ENCODE measurements at places on chromosomes 13 and 19.

- DNase-seq: no peak
Measured at GRCh38 chr19:14632286-14632685, 42.4 kb downstream of the ADGRE3 start.

GRCh38 chr13:48268019-48268418 is 35.0 kb downstream of the ITM2B start:
- no peak for DNase-seq

- DNase-seq: no peak
Measured at GRCh38 chr19:34255546-34255945, 1.2 kb downstream of the GARRE1 start.

GRCh38 chr13:46086985-46087384 is 17.8 kb downstream of the CPB2 start:
- no peak for DNase-seq

DNA sequence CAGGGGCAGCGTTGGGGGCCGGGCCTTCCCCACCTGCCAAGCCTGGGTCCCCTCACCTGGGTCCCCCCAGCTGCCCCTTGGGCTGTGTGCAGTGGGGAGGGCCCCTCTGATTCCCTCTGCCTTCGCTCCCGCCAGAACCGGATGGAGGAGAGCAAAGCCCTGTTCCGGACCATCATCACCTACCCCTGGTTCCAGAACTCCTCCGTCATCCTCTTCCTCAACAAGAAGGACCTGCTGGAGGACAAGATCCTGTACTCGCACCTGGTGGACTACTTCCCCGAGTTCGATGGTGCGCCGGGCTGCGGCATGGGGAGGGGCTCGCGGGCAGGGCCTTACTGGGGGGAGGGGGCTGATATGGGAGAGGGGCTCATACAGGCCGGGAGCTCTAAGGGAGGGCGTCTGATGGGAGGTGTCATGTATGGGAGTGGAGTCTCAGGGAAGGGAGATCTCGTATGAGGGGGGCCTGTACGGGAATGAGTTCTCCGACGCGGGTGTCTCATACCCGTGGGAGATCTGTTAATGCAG is 16.7 kb upstream of the GNA15 start:
- DNase-seq: no peak

DNA sequence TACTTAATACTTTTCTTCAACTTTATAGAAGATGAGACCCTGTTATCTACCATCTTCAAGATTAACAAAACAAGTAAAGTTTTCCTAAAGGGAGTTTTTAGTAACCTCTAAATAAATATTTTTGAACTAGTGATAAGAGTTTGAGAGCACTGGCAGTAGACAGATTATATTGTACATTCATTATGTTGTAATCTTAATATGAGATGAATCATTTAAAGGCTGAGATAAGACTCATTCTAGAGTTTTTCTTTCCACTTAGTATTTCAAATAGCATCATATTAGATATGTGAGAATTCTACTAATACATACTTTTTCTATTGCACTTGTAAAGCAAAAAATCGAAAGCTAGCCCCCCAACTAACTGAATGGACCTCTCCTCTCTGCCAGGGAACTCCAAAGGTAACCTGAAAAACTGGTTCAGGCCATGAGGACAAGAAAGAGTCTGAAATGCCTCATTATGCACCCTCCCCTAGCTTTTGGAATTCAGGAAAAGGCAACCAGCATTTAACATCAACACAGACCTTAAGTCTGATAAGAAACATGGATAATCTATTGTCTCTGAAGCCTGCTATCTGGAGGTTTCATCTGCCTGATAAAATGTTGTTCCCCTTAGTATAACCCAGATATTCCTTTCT is 875.4 kb upstream of the SLC10A2 start:
- DNase-seq: no peak

- no peak for DNase-seq
Measured at GRCh38 chr19:14161305-14161704, 24.9 kb upstream of the ASF1B start.

DNA sequence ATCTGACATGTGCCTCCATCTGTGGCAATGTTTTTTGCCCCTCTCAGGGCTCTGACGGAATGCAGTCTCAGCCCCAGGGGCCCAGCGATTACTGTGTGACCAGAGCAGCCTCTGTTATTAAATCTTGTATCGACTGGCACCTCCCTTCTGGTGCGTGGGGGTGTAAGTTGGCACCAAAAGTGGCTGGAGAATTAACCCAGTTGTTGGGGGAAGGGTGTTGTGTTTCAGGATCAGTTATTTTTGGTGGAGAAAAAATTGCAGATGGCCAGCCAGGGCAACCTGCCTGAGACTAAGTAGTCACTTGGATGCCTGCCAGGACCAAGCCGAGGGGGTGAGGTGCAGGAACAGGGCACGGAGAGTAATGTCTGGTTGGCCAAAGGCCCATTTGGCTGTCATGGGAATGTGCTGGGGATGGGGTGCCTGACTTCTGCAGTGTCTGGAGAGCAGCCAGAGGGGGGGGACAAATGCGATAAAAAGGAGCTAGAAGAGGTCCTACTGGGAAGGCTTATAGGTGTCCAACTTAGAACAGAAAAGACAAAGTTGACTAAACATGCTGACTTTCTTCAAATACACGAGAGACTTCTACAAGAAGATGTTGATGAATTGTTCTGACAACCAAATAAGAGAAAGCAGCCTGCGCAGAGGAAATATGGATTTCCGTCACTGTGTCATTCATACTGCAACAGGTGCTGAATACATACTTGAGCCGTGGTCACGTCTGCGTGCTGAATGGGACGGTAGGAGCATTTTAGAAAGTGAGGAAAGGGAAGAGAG is 69.8 kb downstream of the SIAH3 start:
- no peak for DNase-seq

DNA sequence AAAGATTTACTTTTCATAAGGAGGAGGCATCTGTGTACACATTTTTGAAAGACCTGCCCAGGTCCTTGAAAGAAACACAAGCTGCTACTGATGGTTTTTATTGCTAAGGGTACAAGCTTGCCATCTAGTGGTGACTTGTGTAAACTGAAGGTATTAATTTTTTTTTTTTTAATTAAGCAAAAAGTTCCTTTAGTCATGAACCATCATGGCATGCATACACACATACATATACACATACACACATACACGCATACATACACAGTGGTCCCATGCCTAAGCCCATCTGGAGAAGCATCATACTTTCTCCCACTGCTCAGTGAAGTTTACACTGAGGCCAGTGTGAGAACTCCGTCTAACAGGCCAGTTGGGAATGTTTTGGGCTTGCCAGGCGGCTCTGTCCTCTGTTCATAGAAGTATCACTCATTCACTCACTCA is 312.5 kb downstream of the DCLK1 start:
- no peak for DNase-seq

DNA sequence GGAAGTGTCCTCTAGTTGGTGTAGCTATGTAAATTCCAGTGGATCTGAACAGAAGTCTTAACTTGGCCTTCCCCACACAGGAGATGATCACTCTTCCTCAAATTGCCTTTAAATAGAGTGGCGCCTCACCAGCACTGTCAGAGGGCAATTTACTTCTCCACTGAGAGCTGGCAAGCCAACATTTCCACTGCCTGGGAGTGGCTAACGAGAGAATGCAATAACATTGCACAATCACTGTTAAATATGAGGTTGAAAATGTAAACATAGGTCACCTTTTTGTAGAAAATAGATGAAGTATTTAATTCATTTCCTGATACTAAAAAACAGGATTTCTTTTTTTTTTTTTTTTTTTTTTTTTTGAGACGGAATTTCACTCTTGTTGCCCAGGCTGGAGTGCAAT is 55.4 kb upstream of the UBL3 start:
- peak; percentile 60 for DNase-seq

DNA sequence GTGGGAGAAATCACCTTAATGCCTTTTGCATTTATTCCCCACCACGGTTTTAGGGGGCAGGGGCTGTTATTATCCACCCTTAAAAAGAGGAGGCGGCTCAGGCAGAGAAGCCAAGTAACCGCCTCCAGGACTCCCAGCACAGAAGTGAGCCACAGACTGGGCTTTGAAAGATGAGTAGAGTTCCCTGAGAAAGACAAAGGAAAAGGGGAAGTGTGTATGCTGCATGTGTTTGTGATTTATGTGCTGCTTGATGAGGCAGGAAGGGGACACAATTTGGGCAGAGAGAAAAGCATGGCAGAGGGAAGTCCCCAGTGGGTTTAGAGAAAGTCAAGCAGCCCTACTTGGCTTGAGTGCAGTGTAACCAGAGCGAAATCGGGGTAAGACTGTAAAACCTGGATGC is 85.0 kb downstream of the DOCK9 start:
- no peak for DNase-seq

DNA sequence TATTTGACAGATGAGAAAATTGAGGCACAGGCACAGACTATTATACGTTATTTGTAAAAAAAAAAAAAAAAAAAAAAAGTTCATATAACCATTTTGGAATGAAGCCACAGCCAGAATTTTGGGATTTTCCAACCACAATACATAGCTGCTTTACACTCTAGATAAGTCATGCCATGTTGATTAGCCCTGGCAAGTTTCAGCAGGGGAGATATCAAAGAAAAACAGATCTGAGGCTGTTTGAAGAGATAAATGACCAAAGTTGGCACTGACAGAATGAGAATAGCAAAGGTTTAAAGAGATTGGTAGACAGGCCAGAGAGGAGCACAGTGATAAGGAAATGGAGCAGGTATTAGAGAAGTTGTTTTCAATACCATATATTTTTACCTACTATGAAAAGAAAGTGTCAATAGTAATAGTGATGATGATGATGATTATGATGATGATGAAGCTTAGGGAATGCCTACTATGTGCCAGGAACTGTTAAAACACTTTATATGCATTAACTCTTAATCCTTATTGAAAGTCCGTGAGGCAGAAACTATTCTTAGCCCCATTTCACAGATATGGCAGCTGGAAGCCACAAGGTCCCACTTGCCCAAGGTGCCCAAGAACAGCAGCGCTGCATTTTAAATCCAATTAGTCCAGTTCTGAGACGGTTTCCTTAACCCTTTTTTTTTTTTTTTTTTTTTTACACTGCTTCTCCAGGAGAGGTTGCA is 105.5 kb downstream of the MBNL2 start:
- DNase-seq: no peak

- no peak for DNase-seq
Measured at GRCh38 chr13:65454403-65454802, 1775.7 kb downstream of the PCDH9 start.

DNA sequence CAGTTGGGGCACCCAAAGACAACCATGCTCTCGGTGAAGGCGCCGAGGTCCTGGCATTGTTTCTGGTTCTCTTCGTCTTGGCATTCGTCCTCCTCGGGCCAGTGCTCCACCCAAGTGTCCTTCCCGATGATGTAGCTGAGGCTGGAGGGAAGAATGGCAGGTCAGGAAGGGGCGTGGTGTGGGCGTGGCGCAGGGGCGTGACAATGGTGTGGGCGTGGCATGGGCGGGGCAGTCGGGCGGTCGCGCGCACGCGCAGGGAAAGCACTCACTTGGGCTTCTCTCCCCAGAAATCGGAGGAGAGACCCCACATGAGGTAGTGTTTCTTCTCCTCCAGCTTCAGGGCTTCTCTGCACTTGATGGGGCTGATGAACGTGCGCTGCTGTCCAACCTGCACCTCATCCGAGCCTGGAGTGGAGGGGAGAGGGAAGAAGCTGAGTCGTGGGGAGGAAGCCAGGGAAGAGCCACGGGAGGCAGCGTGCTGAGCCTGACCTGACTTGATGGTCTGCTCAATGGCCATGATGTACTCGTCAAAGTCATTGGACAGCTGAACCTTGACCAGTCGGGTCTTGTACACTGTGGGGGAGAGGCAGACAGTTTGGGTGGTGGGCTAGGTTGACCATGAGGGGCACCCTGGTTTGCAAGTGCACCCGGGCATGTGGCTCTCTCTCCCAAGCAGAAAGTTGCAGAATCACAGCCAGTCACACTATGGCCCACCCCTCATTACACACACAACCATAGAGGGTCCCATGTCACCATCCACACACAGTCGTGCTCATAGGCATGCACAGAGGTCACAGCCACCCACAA is 8.1 kb upstream of the TNFSF14 start:
- no peak for DNase-seq

- no peak for DNase-seq
Measured at GRCh38 chr13:87666831-87667230, 4.3 kb upstream of the SLITRK5 start.

DNA sequence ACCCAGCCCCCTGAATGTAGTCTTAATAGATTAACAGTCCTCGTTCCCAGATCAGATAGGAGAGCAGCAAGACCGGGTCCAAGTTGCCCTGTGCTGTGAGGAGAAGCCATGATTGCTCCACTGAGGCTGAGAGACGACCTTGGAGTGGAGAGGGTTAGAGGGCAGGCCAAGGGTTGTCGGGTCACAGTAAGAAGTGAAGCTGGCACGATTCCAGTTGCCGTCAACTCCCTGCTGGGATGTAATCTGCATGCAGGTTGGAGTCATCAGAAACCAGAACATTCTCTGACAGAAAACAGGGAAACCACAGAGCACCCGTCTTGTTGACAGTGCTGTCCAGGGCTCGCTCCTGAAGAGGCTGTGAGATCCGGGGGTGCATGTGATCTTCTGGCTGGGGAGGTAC is 19.0 kb upstream of the ATP11A start:
- peak; percentile 70 for DNase-seq

DNA sequence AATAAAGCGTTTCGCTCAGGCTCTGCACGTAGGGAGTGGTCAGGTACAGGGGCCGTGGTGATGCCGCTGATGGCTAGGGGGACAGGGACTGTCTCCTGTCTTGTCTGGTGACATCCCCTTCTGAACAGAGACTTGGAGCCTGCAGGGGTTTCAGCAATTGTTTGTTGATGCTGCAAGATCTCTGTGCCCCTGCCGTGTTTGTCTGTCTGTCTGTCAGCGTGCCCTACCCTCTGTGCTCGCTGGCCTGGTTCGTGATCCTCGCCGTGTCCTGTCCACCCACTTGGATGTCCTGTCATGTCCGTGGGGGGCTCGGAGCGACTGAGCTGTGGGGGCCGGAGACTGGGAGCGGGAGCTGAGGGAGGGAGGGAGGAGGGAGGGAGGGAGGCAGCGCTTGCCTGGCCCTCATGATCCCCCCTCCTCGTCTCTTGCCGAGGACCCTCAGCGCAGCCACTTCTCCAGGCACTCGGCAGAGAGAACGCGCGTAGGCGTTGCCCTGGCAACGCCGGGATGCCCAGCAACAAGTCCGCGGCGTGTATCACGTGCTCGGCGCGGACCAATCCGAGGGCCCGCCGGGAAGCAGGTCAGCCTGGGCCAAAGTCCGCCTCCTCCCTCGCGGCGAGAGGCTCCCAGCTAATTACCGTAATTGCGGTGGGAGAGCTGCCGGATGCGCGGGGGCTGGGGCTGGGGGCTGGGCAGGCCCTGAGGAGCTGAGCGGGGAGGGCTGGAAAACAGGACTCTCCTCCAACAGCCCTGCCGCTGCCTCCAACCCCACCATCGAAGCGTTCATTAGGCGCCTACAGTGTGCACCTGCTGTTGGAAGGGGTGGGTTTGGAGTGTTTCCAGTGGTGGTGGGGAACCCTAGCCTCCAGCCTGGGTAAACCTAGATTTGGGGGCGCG is 31.9 kb upstream of the FEM1A start:
- no peak for DNase-seq

All from vagina (tissue), 2 donors.